Activated B cell treated with CpG ODN at 0.5 μM for 24 hours (primary cell): ENCODE measurements at places on chromosomes 12 and 14. TPM values are rescaled to one million over a fixed set of nuclear protein-coding genes. Genes with fewer than 3 reads are reported as not detected.

GRCh38 chr14:99781091-99781490, 12.1 kb upstream of the EML1 start:
- DNase-seq: no peak
- H3K27ac ChIP-seq: no peak overlapping the region
- H3K27me3 ChIP-seq: peaks cover 20% of the 10 kb centered on the region
- no peaks in the 10 kb centered on the region for H3K4me1 ChIP-seq
- no peaks in the 10 kb centered on the region for H3K36me3 ChIP-seq

- H3K4me3 ChIP-seq: peak overlapping the region; percentile 95
- H3K27me3 ChIP-seq: no peaks in the 10 kb centered on the region
- peak overlapping the region; percentile 97 for H3K27ac ChIP-seq
- peaks cover 13% of the 10 kb centered on the region for H3K36me3 ChIP-seq
- DNase-seq: peak; percentile 73
Observed at GRCh38 chr14:71320734-71321573, 413.7 kb downstream of the PCNX1 start.

- H3K4me1 ChIP-seq: no peaks in the 10 kb centered on the region
- H3K4me3 ChIP-seq: no peak overlapping the region
- H3K27ac ChIP-seq: no peak overlapping the region
Observed at GRCh38 chr12:30155001-30155730, 371.4 kb upstream of the TMTC1 start.

DNA sequence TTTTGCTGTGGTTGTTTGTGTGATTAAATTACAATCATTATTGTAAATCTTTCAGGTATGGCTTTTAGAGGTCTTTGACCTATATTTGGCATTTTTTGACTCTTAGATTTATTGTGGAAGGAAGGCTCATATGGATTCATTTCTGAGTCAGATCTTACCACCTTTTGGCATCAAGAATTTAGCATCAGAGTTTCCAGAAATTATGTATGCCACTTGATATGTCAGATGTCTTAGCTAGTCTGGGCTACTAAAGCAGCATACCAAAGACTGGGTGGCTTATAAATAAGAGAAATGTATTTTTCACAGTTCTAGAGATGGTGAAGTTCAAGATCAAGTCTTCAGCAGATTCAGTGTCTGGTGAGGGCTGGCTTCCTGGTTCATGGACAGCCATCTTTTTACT, 129.5 kb upstream of the PZP start:
- H3K27me3 ChIP-seq: no peaks in the 10 kb centered on the region
- DNase-seq: no peak
- H3K4me1 ChIP-seq: peaks cover 3% of the 10 kb centered on the region
- H3K27ac ChIP-seq: no peak overlapping the region

- peak overlapping the region; percentile 84 for H3K27ac ChIP-seq
- H3K4me3 ChIP-seq: no peak overlapping the region
- no peak for DNase-seq
- no peaks in the 10 kb centered on the region for H3K36me3 ChIP-seq
- peaks cover 22% of the 10 kb centered on the region for H3K4me1 ChIP-seq
Observed at GRCh38 chr12:44848703-44849085, 27.4 kb downstream of the NELL2 start.

DNA sequence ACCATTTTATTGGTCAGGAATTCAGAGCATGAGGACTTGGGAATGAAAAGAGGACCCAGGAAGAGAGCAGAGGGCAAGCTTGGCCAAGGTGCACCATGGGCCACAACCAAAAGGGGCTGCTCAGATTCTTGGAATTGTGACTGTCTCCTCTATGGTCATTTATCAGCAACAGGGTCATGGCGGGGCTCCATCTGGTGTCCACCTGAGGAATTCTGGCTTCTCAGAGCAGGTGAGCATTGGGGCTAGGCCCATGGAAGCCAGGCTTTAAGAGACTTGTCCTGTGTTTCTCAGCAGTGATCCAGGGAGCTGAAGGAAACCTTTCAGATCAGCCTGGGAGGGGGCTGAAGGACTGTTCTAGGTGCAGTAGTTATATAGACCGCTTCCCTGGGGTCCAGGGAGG, 2.6 kb upstream of the RIN3 start:
- H3K27me3 ChIP-seq: no peaks in the 10 kb centered on the region
- DNase-seq: no peak
- no peaks in the 10 kb centered on the region for H3K36me3 ChIP-seq
- H3K4me1 ChIP-seq: peaks cover 53% of the 10 kb centered on the region

- no peaks in the 10 kb centered on the region for H3K27me3 ChIP-seq
- peaks cover 22% of the 10 kb centered on the region for H3K36me3 ChIP-seq
- DNase-seq: no peak
- no peak overlapping the region for H3K4me3 ChIP-seq
- H3K27ac ChIP-seq: no peak overlapping the region
- H3K4me1 ChIP-seq: peaks cover 12% of the 10 kb centered on the region
Observed at GRCh38 chr12:68804657-68805591, 3.1 kb upstream of the MDM2 start.

- no peak overlapping the region for H3K27ac ChIP-seq
- H3K4me1 ChIP-seq: no peaks in the 10 kb centered on the region
- H3K4me3 ChIP-seq: no peak overlapping the region
- no peak for DNase-seq
- H3K27me3 ChIP-seq: peaks cover 18% of the 10 kb centered on the region
- no peaks in the 10 kb centered on the region for H3K36me3 ChIP-seq
Observed at GRCh38 chr12:124140944-124141486, 153.9 kb upstream of the RFLNA start.

DNA sequence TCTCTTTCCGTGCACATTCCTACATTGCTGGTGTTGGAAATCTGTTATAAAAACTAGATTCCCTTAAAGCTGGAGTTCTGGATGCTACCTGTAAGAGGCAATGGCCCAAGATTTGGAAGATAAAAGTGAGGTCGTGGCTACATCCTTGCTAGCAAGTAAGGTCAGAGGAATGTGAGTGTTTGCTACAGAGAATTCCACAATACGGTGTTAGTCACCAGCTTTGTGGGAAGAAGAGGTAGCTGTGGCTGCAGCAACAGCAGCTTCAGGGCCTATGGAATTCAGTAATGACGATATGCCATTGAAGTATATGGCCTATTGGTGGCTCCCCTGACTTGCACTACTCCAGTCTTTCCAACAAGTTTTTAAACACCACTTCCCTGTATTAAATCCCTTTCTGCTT, 227.7 kb upstream of the TMEM260 start:
- no peaks in the 10 kb centered on the region for H3K4me1 ChIP-seq
- no peaks in the 10 kb centered on the region for H3K36me3 ChIP-seq
- no peak overlapping the region for H3K27ac ChIP-seq
- H3K4me3 ChIP-seq: no peak overlapping the region
- no peaks in the 10 kb centered on the region for H3K27me3 ChIP-seq
- no peak for DNase-seq

DNA sequence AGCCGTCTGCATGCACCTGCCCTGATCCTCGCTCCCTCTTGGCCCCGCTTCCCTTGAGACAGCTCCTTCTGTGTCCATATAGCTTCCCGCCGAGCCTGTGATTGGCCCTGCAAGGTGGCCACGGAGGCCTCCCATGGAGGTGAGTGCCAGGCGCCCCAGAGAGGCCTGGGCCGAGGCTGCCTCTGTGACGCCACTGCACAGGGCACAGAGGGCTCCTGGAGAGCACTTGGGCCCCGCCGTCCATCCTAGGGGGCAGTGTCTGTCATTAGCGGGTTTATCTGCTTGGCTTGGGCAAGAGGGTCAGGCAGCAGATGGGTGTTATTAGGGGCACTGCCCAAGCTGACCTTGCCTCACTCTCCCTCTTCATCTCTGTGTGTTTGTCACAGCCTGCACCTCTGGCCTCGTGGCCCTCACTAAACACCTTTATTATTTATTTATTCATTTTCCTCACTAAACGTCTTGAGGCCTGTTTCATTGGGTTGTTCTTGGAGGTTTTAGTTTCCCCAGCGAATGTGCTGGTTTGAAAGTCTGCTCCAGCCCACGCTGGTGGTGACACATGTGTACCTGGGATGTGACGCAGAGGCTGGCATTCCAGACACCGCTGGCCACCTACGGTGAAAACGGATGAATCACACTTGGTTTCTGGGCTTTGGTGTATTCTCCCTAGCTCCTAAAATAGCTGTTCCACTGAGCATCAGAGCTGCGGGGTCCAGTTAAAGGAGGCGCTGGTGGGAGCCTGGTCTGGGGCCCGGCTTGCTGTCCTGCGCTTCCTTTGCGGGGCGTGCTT, 5.9 kb downstream of the ZFYVE21 start:
- peaks cover 1% of the 10 kb centered on the region for H3K36me3 ChIP-seq
- no peaks in the 10 kb centered on the region for H3K27me3 ChIP-seq
- peaks cover 19% of the 10 kb centered on the region for H3K4me1 ChIP-seq
- no peak for DNase-seq
- no peak overlapping the region for H3K27ac ChIP-seq

DNA sequence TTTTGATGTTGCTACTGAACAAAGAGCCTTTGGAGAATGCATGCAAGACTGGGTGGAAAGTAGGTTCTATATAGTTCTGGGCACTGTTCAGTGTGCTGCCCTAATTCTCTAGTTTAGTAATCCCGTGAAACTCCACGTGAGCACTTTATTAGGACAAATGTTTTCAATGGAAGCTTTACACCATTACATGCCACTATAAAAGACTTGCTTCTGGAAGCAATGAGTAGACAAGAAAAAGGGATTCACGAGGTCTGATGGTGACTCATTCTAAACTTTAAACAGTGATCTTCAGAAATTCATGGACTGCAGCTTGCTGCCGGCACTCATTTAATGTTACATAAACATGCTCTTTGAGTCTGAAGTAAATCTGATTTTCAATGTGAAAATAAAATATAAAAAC, 22.3 kb downstream of the ATG14 start:
- no peak for DNase-seq
- H3K4me1 ChIP-seq: no peaks in the 10 kb centered on the region
- H3K36me3 ChIP-seq: peaks cover 67% of the 10 kb centered on the region
- H3K4me3 ChIP-seq: no peak overlapping the region
- H3K27ac ChIP-seq: no peak overlapping the region

- no peak overlapping the region for H3K4me3 ChIP-seq
- H3K4me1 ChIP-seq: no peaks in the 10 kb centered on the region
- DNase-seq: no peak
Observed at GRCh38 chr14:75083271-75083670, 13.8 kb downstream of the ZC2HC1C start.

DNA sequence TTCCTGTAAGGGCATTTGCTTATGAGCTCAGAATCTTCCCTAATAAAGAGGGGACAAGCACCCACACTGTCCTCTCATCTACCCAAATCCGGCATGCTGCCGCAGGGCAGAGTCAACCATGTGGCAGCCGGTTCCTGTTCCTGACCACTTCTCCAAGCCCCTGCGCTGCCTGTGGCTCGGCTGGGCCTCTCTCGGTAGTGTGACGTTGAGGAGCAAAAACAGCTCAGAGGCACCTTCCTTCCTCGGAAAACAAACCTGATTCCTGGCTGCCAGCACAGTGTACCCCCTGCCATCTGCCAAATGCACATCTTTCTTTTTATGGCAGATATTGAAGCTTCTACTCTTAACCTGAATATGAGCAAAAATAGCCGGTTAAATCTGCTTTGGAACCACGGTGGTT, 50.5 kb downstream of the CFAP251 start:
- H3K36me3 ChIP-seq: no peaks in the 10 kb centered on the region
- no peaks in the 10 kb centered on the region for H3K27me3 ChIP-seq
- peak overlapping the region; percentile 68 for H3K27ac ChIP-seq

DNA sequence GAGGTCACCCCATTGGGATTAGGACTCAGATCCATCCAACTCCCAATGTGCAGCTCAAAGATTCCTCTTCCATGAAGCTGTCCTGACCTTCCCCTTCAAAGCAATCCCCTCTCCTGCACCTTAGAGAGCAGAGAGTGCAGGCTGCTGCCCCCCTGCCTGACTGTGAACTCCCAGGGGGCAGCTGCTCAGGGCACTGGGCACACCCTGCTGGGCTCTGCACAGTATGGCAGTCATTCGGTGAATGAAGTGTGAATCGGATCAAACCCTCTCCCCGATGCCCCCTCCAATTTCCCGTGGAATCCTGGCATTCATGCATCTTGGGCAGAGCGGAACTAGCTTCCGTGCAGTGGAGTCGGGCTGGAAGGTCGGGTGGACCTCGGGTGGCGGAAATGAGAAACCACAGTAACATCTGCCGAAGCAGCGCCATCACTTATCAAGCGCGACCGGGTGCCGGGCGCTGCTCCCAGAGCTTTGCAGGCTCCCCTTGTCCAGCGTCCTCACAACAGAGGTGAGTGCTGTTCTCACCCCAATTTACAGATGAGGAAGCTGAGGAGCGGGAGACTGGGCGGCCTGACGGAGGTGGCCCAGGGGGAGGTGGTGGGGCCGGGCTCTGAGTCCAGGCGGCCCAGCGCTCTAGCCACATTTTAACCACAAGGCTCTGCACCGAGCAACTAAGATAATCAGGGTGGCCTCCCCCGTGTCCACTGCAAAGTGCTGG, 14.7 kb downstream of the GALNT9 start:
- DNase-seq: no peak
- peaks cover 3% of the 10 kb centered on the region for H3K27me3 ChIP-seq
- no peak overlapping the region for H3K4me3 ChIP-seq
- no peaks in the 10 kb centered on the region for H3K36me3 ChIP-seq
- H3K27ac ChIP-seq: no peak overlapping the region

DNA sequence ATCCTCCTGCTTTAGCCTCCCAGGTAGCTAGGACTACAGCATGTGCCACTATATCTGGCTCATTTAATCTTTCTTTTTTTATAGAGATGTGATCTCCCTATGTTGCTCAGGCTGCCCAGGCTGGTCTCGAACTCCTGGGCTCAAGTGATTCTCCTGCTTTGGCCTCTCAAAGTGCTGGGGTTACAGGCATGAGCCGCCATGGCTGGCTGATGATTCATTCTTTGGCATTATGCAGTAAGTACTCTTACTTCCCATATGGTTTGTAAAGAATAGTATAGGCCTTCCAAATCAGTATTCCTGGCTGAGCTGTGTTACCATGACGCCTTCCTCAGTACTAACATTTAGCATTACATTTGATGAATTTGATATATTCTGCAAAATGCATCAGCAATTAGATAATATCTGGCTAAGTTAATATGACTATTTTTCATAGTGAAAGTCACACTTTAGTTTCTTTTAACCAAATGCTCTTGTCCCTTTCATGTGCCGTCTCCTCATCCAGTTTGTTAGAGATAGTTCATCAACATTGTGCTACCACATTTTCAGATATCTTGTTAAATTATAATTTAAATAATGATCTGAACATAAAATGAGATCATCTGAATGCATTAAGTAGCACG, 3.2 kb upstream of the MIA2 start:
- no peak for DNase-seq
- H3K27ac ChIP-seq: no peak overlapping the region
- H3K27me3 ChIP-seq: peaks cover 2% of the 10 kb centered on the region
- H3K4me1 ChIP-seq: no peaks in the 10 kb centered on the region
- no peaks in the 10 kb centered on the region for H3K36me3 ChIP-seq

GRCh38 chr14:22886500-22887259, 3.7 kb downstream of the REM2 start:
- DNase-seq: peak; percentile 71
- no peaks in the 10 kb centered on the region for H3K27me3 ChIP-seq
- peak overlapping the region; percentile 97 for H3K27ac ChIP-seq
- H3K4me1 ChIP-seq: peaks cover 80% of the 10 kb centered on the region
- peaks cover 12% of the 10 kb centered on the region for H3K36me3 ChIP-seq

- no peaks in the 10 kb centered on the region for H3K4me1 ChIP-seq
- no peak overlapping the region for H3K4me3 ChIP-seq
- no peaks in the 10 kb centered on the region for H3K36me3 ChIP-seq
- H3K27ac ChIP-seq: no peak overlapping the region
- peaks cover 3% of the 10 kb centered on the region for H3K27me3 ChIP-seq
- no peak for DNase-seq
Observed at GRCh38 chr14:53875324-53875897, 81.2 kb downstream of the BMP4 start.

AVPR1A gene
- total RNA-seq: not detected in 2 replicates

CISTR gene
- not detected in 2 replicates for total RNA-seq

PIWIL1 gene
- total RNA-seq: not detected in 2 replicates

KRT81 gene
- total RNA-seq: not detected in 2 replicates

RCOR1 gene
- 21.0 and 23.0 TPM in 2 replicates for total RNA-seq

SLC6A15 gene
- total RNA-seq: 0.05 TPM in 1 of 2 replicates, not detected in the other

GPR84 gene
- not detected in 2 replicates for total RNA-seq

RNASE7 gene
- not detected in 2 replicates for total RNA-seq

PLCZ1 gene
- not detected in 2 replicates for total RNA-seq

RPL10L gene
- not detected in 2 replicates for total RNA-seq

ATF7 gene
- 29.5 and 36.8 TPM in 2 replicates for total RNA-seq

TGM1 gene
- total RNA-seq: 6.4 and 6.5 TPM in 2 replicates
